ENCODE measurements at places on chromosomes 11 and 22.

DNA sequence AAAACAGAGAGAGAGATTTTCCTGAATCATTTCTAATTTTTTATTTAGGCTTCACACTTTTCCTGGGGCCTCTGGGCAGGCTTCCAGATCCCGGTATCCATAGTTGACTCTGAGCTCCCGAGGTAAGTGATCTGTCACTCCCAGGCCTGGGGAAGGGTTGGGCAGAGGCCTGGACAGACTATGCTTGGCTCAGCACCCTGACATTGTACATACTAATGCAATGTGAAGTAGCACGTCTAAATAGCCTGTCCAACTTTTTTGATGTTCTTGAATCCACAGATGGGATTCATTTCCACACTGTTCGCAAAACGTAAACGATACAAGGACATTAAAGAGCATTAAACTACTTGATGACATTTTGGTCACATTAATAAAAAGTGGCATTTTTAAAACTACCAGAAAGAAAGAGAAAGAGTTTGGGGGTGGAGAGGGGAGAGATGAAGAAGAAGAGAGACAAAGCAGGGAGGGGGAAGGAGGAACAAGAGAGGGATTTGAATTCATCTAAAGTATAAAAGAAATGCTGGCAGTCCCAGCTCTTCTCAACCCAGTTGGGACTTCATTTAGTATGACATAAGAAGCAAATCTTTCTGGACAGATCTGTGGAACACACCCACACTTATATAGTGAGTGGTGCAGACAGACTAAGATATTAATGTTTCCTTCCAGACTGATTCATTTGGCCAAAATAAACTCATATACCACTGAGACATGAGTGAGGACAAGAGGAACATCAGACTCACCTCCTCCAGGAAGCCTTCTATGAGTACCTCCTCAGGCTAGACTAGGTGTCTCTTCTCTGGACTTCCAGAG lies 514.2 kb downstream of the SOX6 start:
- no peak for DNase-seq

DNA sequence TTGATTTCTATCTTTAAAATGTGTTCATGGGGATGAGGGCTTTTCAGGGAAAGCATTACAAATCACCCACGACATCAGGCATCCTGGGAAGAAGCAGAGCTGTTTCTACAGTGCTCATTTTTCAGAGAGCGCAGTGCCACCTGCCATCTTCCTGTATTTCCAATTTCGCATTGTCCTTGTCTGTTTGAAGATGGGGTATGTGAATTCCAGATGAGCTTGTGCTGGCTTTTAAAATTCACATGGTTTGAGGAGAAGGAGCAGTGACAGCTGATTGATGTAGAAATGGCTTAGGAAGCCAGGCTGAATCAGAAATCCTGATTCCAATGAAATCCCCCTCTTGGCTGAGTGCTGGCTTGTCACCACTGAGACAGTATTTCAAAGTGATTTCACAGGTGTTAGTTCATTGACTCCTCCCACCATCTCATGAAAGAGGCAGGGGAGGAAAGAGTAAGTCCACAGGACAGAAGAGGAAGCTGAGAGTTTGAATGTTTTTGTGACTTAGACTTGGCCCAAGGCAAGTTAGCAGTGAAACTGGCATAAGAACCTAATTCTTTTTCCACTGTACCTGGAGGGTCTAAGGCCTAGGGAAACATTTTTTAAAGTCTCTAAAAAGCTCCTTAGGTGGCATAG lies 344.6 kb upstream of the C11orf87 start:
- DNase-seq, result no peak

GRCh38 chr11:2770096-2770751 lies 70.4 kb upstream of the KCNQ1OT1 start:
- DNase-seq, result no peak

GRCh38 chr11:124841201-124841600 lies 24.0 kb upstream of the ROBO3 start:
- no peak for DNase-seq

DNA sequence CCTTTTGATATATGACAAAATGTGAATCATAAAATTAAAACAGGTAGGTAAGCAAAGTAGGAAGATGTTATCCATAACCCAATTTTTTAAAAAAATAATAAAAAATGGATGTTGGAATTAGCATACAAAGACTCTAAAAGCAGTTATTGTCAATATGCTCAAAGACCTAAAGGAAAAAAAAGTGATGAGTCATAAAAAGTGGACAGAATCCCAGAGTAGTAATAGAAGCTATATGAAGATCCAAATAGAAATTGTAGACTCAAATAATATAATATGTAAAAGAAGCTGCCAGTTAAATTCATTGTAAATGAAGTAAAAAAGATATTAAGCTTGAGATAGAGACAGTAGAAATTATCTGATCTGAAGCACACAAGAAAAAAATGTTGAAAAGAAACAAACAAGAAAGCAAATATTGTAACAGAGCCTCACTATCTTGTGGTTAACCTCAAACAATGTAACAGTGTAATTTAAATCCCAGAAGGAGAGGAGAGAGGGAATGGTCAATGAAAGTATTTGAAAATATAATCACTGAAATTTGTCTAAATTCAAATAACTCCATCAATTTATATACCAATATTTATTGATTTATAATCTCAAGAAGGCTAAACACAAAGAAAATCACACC lies 773.4 kb upstream of the RAG2 start:
- DNase-seq, result no peak

Data from stimulated activated CD4-positive, alpha-beta T cell treated with anti-CD3 and anti-CD28 coated beads, Interleukin-12 subunit alpha, Interleukin-12 subunit beta, amount 100 ng/mL, for 24 hours (primary cell).